Motor neuron (in vitro differentiated cells): ENCODE measurements at places on chromosomes 5 and 9.

GRCh38 chr5:111855356-111855755 lies 98.4 kb upstream of the NREP start:
- ATAC-seq: no peak

- ATAC-seq: peak; percentile 87
Measured at GRCh38 chr9:82621447-82621846, 441.5 kb downstream of the RASEF start.

DNA sequence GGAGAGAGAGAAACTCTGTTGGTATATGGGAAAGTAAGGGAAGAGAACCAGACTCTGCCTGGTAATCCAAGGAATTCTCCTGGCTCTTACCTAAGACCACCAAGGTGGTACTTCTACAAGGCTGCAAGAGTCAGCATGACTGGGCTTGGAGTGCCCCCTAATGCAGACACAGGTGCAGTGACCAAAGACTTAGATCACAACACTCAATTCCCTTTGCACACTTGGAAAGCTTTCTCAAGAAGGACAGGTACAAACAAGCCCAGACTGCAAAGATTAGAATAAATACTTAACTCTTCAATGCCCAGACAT lies 25.2 kb downstream of the UGT3A2 start:
- ATAC-seq: no peak

- peak; percentile 60 for ATAC-seq
Measured at GRCh38 chr5:96687812-96688453, 25.8 kb downstream of the CAST start.

GRCh38 chr9:89319015-89319905 lies 960 bp downstream of the SECISBP2 start:
- no peak for ATAC-seq

GRCh38 chr5:21058289-21058688 lies 1070.3 kb upstream of the CDH18 start:
- ATAC-seq: no peak

- ATAC-seq: no peak
Measured at GRCh38 chr5:82169892-82170291, 108.3 kb downstream of the RPS23 start.

DNA sequence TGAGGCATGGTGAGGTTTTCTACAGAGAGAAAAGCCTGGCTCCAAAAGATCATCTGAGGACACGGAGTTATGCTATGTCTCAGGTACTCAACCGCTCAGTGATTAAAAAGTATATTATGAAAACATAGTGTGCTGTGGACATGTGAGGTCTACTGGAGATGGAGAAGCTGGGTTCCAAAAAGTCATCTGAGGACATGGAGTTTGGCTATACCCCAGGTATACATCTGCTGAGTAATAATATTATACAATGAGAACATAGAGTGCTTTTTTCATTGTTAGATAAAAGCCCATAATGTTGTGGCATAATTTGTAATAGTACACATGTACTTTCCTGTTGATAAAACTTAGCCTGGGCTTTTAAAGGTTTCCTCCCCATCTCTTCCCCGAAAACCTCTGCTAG lies 70.7 kb upstream of the SHISAL2B start:
- no peak for ATAC-seq

GRCh38 chr5:132103332-132103951 lies 29.9 kb downstream of the CSF2 start:
- ATAC-seq: peak; percentile 91
